GM23248 (cell line): ENCODE measurements at places on chromosomes 3 and 15.

GRCh38 chr3:43036621-43037423 is 57.7 kb downstream of the GASK1A start:
- H3K4me3 ChIP-seq: no peak overlapping the region
- H3K36me3 ChIP-seq: no peaks in the 10 kb centered on the region
- no peak for DNase-seq

GRCh38 chr15:44264148-44264547 is 24.4 kb upstream of the GOLM2 start:
- H3K36me3 ChIP-seq: no peaks in the 10 kb centered on the region
- peaks cover 4% of the 10 kb centered on the region for H3K27me3 ChIP-seq
- no peak overlapping the region for H3K27ac ChIP-seq

DNA sequence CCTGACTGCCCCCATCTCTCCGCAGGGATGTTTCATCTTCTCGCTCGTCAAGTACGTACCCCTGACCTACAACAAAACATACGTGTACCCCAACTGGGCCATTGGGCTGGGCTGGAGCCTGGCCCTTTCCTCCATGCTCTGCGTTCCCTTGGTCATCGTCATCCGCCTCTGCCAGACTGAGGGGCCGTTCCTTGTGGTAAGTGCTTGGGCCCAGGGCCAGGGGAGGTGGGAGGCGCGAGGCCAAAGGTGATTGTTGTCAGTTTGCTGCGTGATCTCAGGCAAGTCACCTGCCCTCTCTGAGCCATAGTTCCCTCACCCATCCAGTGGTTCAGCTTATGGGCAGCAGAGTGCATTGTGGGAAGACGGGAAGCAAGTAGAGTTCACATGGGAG is 58.5 kb downstream of the GRIP2 start:
- no peak for DNase-seq

DNA sequence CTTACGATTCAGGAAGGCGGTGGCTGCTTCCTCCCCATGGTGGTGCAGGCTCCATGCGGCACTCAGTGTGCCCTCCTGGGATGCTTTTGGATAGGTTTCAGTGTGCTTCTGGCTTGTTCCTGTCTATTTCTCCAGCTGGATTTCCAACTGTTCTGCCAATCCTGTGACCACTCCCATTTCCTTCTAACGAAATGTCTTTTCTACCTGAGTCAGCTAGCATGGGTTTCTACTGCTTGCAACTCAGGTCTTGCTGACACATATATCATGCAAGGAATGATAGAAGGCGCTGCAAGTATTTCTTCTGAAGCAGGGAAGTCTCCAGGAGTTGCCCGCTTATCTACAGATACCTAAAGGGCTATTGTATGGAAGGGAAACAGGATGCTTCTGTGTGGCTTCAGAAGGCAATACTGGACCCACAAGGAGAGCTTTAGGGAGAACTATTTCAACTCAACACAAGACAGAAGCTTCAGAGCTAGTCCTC is 244.4 kb downstream of the OPA1 start:
- peaks cover 34% of the 10 kb centered on the region for H3K27me3 ChIP-seq
- no peaks in the 10 kb centered on the region for H3K36me3 ChIP-seq
- H3K27ac ChIP-seq: no peak overlapping the region
- no peak overlapping the region for H3K4me3 ChIP-seq

DNA sequence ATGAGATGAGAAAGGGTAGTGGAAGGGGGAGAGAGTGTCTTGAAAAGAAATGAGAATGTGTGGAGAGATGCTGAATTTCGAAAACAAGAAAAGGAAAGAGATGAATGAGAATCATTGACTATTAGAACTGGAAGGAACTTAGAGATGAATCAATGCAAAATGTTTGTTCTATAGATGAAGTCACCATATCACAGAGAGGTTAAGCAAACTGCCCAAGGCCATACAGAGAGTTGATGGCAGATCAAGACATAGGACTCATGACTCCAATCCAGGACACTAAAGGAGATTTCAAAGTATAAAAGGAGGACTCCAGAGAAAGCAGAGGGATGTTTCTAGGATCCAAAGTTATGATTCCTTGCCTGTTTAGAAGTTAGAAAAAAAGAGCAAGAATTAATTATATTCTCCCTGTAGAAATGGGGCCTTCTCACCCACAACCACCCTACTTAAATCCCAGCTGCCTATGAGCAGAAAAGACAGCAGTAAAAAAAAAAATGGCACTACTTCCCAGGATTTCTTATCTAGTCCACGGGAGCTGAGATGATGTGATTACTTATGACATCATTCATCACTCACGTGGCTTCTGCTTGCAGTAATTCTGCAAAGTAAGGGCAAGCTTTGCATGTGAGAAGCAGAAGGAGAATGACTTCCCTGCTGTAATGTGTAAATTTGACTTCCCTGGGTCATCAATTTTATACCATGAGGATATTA is 210.8 kb upstream of the MRPL3 start:
- H3K36me3 ChIP-seq: no peaks in the 10 kb centered on the region
- peaks cover 1% of the 10 kb centered on the region for H3K4me1 ChIP-seq
- no peak for DNase-seq
- no peak overlapping the region for H3K27ac ChIP-seq

DNA sequence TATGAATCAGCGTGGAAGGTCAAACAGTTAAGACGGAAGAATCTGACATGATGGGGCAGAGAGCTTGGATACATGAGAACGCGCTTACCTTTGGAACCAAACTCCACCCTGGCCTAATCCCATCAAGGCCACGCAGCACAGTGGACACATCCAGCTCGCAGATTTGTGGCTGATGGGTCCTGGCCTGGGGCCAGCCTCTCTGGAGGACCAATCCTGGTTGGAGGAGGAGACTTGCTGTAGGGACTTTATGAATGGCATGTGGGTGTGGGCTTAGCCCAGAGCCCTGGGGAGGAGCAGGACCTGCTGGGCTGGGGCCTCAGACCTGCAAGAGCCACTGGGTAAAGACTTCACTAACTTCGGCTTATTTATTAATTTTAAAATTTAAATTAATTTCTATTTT is 73.4 kb upstream of the ANKRD34C start:
- DNase-seq: no peak
- H3K27ac ChIP-seq: no peak overlapping the region
- H3K27me3 ChIP-seq: no peaks in the 10 kb centered on the region; the same call in 1 of the 2 replicates
- H3K4me3 ChIP-seq: no peak overlapping the region
- H3K4me1 ChIP-seq: no peaks in the 10 kb centered on the region

GRCh38 chr3:194508491-194509453 is 22.0 kb upstream of the ATP13A3 start:
- H3K27me3 ChIP-seq: no peaks in the 10 kb centered on the region
- no peaks in the 10 kb centered on the region for H3K36me3 ChIP-seq
- no peak overlapping the region for H3K4me3 ChIP-seq
- no peak for DNase-seq

GRCh38 chr15:25059698-25060471 is 105.1 kb downstream of the SNRPN start:
- H3K4me1 ChIP-seq: no peaks in the 10 kb centered on the region
- no peak overlapping the region for H3K27ac ChIP-seq
- no peaks in the 10 kb centered on the region for H3K27me3 ChIP-seq
- DNase-seq: no peak
- peaks cover 23% of the 10 kb centered on the region for H3K36me3 ChIP-seq

DNA sequence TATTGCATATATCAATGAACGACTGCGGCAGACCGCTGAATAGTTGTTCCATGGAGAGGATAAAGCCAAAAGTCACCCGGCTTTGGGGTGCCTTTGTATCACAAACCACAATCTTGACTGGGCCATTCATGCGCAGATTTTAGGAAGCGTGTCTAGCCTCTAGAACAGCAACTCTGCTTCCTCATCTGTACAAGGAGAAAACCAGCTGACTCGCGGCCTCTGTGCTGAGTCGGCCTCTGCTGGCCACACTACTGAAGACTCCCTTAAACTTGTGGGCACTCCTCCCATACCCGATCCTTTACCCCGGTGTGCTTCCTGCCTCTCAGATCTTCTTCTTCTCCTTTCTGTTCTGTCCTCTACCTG is 872 bp downstream of the DLEC1 start:
- no peak overlapping the region for H3K4me3 ChIP-seq
- H3K27ac ChIP-seq: no peak overlapping the region

GRCh38 chr15:32972686-32973085 is 221.8 kb downstream of the FMN1 start:
- no peaks in the 10 kb centered on the region for H3K36me3 ChIP-seq
- DNase-seq: no peak
- no peak overlapping the region for H3K4me3 ChIP-seq
- H3K27me3 ChIP-seq: no peaks in the 10 kb centered on the region
- H3K4me1 ChIP-seq: peaks cover 29% of the 10 kb centered on the region
- no peak overlapping the region for H3K27ac ChIP-seq

DNA sequence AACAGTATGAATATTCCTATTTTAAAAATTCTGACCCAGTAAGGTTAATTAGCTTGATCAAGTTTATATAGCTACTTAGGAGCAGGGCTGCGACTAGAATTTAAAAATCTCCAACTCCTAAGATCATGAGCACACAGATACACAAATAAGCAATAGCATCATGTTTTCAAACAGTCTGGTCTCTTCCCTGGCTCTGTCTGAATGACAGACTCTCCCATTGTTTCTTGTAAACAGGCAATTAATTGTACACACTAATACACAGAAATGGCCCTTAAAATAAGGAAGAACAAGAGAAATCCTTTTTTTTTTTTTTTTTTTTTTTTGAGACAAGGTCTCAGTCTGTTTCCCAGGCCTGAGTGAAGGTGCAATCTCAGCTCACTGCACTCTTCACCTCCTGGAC is 1064.4 kb upstream of the CFAP20DC start:
- no peaks in the 10 kb centered on the region; the same call in 1 of the 2 replicates for H3K27me3 ChIP-seq
- H3K4me1 ChIP-seq: no peaks in the 10 kb centered on the region
- DNase-seq: no peak
- H3K36me3 ChIP-seq: no peaks in the 10 kb centered on the region
- no peak overlapping the region for H3K27ac ChIP-seq

DNA sequence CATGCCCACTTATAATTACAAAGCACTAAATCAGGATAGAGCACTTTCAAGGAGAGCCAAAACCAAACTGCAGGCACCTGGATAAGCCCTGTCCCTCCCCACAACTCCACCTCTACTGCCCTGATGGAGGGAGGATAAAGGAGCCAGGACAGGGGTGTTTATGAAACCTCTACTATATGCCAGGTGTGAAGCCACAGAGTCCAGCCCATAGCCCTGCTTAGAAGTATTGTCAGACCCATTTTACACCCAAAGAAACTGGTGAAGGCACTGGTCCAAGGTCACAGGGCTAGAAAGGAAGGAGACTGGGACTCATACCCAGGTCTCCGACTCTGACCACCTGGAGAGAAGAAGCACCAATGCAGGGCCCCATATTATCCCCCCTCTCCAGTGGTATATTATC is 48.7 kb downstream of the SH3BP5 start:
- no peaks in the 10 kb centered on the region for H3K27me3 ChIP-seq
- no peak overlapping the region for H3K4me3 ChIP-seq
- H3K27ac ChIP-seq: no peak overlapping the region

GRCh38 chr15:40063563-40064011 is 24.6 kb upstream of the SRP14 start:
- H3K36me3 ChIP-seq: no peaks in the 10 kb centered on the region
- H3K27ac ChIP-seq: peak overlapping the region; percentile 64
- H3K4me3 ChIP-seq: no peak overlapping the region
- DNase-seq: peak; percentile 82

DNA sequence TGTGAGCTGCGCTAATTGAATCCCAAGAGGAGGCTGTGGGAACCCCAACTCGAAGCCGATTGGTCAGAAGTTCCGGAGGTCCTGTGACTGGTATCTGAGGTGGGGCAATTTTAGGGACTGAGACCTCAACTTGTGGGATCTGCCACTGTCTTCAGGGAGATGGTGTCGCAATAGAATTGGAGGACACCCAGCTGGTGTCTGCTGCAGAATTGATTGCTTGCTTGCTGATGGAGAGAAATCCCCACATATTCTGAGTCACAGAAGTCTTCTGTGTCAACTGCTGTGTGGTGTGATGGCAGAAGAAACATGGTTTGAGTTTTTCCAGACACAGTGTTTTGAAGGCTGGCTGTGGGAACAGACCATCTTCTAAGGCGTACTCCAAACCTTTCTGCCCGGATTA is 99.7 kb upstream of the PLXNA1 start:
- DNase-seq: peak; percentile 48
- H3K4me1 ChIP-seq: peaks cover 10% of the 10 kb centered on the region
- no peaks in the 10 kb centered on the region for H3K27me3 ChIP-seq

DNA sequence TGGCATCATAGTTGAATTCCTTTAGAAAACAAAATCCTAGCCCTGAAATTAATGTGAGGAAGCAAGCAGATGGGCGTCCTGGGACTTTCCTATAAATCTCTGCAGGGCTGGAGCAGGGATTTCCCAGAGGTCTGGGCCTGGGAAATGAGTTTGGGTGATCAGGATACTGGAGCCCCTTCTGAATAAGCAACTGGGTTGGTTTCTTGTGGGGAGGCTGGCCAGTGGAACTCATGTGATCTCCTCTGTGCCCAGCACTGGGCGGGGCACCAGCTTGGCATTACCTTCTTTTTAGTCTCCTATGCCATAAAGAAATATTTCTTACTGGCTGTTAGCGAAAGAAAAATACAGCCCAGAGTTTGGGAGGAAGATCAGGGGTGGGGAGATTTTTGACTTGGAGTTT is 1.7 kb downstream of the THSD4 start:
- no peak overlapping the region for H3K27ac ChIP-seq
- H3K4me3 ChIP-seq: peak overlapping the region; percentile 91

- DNase-seq: peak; percentile 40
- H3K27ac ChIP-seq: no peak overlapping the region
- H3K36me3 ChIP-seq: no peaks in the 10 kb centered on the region
- H3K4me1 ChIP-seq: no peaks in the 10 kb centered on the region
These were observed 6.5 kb upstream of the ARL8B start for GRCh38 chr3:5115506-5116162.

GRCh38 chr15:35671197-35671596 is 125.2 kb upstream of the DPH6 start:
- DNase-seq: peak; percentile 43
- peaks cover 19% of the 10 kb centered on the region for H3K4me1 ChIP-seq
- no peaks in the 10 kb centered on the region for H3K36me3 ChIP-seq
- no peaks in the 10 kb centered on the region for H3K27me3 ChIP-seq
- no peak overlapping the region for H3K27ac ChIP-seq
- H3K4me3 ChIP-seq: no peak overlapping the region

DNA sequence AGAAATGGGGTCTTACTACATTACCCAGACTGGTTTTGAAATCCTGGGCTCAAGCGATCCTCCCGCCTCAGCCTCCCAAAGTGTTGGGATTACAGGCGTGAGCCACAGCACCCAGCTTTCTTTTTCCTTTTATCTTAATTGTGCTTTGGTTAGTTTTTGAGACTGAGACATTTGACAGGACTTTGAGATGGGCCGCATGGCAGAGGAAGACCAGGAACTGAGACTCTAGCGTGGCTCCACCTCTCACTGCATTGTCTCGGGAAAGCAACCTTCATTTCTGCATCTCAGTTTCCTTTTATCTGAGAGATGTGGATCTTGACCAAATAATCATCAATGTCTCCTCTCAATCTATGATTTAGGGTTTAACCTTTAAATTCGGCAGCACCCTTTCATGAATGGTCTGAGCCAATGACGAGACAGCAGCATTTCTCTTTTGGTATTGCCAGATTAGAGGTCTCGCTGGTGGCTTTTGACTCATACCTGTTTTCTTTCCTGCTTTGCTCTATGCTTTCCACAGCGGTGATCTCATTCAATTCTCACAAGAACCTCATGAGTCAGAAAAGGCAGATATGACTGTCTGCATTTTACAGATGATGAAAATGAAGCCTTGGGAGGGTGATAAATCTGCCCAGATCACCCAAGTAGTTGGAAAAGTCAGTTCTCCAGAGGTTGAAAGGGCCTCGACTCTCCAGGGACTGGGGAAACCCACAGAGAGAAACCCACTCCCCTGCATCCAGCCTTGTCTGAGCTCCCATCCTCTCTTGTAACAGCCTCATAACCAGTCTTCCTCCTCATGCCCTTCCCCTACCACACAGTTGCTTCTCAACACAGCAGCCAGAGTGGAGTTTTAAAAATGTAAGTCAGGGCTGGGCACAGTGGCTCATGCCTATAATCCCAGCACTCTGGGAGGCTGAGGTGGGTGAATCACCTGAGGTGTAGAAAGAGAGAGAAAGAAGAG is 84.8 kb upstream of the FOXB1 start:
- no peak overlapping the region for H3K4me3 ChIP-seq
- peak overlapping the region; percentile 20; the same call in 1 of the 2 replicates for H3K27ac ChIP-seq
- H3K27me3 ChIP-seq: peaks cover 41% of the 10 kb centered on the region
- H3K36me3 ChIP-seq: no peaks in the 10 kb centered on the region
- peaks cover 4% of the 10 kb centered on the region; the same call in 1 of the 2 replicates for H3K4me1 ChIP-seq
